ENCODE measurements at places on chromosomes 6 and 20. TPM values are rescaled to one million over a fixed set of nuclear protein-coding genes. Genes with fewer than 3 reads are reported as not detected.

- no peaks in the 10 kb centered on the region for H3K27me3 ChIP-seq
- no peak overlapping the region for H3K27ac ChIP-seq
- no peak overlapping the region for H3K4me3 ChIP-seq
- no peak for DNase-seq
Measured at GRCh38 chr6:68760941-68761676, 126.0 kb downstream of the ADGRB3 start.

- no peak overlapping the region for H3K4me3 ChIP-seq
- H3K27me3 ChIP-seq, result peaks cover 3% of the 10 kb centered on the region
- DNase-seq, result no peak
- H3K27ac ChIP-seq, result no peak overlapping the region
- H3K4me1 ChIP-seq, result no peaks in the 10 kb centered on the region
Measured at GRCh38 chr20:3672547-3673171, 9.2 kb downstream of the ADAM33 start.

The SSTR4 gene
- total RNA-seq, result not detected

GRCh38 chr6:89237158-89237557, 20.0 kb upstream of the GABRR1 start:
- no peaks in the 10 kb centered on the region for H3K4me1 ChIP-seq
- H3K36me3 ChIP-seq, result no peaks in the 10 kb centered on the region
- no peak for DNase-seq
- H3K27me3 ChIP-seq, result no peaks in the 10 kb centered on the region

- peaks cover 9% of the 10 kb centered on the region for H3K36me3 ChIP-seq
- H3K27me3 ChIP-seq, result no peaks in the 10 kb centered on the region
- no peak for DNase-seq
- peaks cover 3% of the 10 kb centered on the region for H3K4me1 ChIP-seq
- H3K27ac ChIP-seq, result peak overlapping the region; percentile 13
Measured at GRCh38 chr20:62665826-62666735, 23.8 kb downstream of the SLCO4A1 start.

DNA sequence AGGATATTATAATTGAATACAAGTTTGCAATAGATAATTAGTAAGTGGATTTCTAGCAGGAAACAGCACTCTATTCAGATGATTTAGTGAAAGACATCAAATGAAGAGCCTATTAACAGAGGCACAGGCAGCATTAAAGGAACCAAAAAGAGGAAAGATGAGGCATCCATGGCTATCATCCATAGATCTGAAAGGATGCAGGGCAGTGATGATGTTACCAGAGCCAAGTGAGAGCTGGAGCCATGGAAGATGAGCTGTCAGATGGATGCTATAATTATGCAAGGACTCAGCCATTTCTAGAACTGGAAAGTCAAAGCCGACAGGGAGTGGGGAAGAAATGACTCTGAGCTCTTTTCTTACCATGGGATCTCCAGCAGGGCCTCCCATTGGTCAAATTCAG, 66.8 kb upstream of the ANKEF1 start:
- H3K36me3 ChIP-seq, result no peaks in the 10 kb centered on the region
- DNase-seq, result no peak
- no peak overlapping the region for H3K4me3 ChIP-seq

DNA sequence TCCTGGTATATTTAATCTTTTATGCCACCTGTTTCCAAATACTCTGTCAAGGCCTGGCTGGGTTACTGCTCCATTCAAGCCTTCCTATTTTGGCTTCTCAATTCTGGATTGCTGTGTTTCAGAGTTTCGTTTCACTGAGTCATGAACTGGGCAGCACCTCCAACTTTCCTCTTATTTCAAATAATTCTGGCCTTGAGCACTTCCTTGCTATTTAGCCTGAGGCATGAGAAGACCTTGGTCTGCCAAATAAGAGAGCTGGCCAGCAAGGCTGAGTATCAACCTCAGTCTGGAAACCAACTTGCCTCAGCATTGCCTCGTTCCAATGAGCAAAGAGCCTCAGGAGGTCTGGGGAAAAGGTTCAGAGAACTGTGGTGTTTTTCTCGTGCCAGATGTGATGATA, 66.6 kb downstream of the TNFAIP3 start:
- H3K27me3 ChIP-seq, result no peaks in the 10 kb centered on the region
- DNase-seq, result peak; percentile 85
- H3K4me3 ChIP-seq, result no peak overlapping the region
- H3K36me3 ChIP-seq, result no peaks in the 10 kb centered on the region
- peaks cover 13% of the 10 kb centered on the region for H3K4me1 ChIP-seq

The CRIP3 gene
- total RNA-seq, result not detected

DNA sequence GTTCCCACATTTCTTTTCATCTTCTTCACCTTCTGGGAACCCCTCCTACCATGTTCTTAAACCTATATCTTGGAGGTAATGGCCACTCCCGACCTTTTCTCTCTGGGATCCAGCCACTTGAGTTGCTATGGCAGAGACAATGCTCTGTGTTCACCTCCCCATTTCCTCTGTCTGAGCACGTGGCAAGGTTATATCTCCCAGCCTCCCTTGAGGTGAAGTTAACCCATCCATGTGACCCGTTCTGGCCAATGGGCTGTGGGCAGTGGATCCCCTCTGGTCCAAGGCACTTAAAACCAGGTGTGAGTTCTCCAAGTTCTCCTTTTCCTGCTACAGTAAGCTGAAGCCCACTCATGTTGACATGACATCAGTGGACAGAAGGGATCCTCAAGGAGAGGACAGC, 261.4 kb downstream of the LRFN2 start:
- no peaks in the 10 kb centered on the region for H3K36me3 ChIP-seq
- DNase-seq, result no peak
- peaks cover 9% of the 10 kb centered on the region for H3K4me1 ChIP-seq
- H3K27ac ChIP-seq, result no peak overlapping the region
- H3K27me3 ChIP-seq, result no peaks in the 10 kb centered on the region

GRCh38 chr20:1964061-1964460, 29.8 kb downstream of the PDYN start:
- H3K4me3 ChIP-seq, result no peak overlapping the region
- H3K36me3 ChIP-seq, result no peaks in the 10 kb centered on the region
- H3K4me1 ChIP-seq, result peaks cover 6% of the 10 kb centered on the region
- no peak for DNase-seq

The GGT7 gene
- 11.4 TPM for total RNA-seq

DNA sequence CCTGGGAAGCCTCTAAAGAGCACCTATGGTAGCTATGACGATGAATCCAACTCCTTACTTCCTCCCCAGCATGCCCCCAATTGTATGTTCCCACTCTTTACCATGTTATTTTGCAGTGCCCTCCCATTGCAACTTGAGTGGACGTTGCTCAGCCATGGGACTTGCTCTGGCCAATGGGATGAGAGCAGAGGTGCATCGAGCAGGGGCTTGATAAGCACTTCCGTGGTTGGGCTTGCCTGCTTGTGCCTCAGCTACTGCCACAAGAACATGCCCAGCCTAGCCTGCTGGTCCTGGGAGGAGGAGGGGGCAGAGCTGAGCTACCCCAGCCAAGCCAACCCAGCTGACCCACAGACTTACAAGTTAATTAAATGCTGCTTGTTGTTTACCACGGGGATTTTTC, 71.1 kb upstream of the CTNNBL1 start:
- H3K4me1 ChIP-seq, result no peaks in the 10 kb centered on the region
- H3K4me3 ChIP-seq, result no peak overlapping the region
- H3K36me3 ChIP-seq, result no peaks in the 10 kb centered on the region
- peaks cover 9% of the 10 kb centered on the region for H3K27me3 ChIP-seq
- no peak overlapping the region for H3K27ac ChIP-seq

DNA sequence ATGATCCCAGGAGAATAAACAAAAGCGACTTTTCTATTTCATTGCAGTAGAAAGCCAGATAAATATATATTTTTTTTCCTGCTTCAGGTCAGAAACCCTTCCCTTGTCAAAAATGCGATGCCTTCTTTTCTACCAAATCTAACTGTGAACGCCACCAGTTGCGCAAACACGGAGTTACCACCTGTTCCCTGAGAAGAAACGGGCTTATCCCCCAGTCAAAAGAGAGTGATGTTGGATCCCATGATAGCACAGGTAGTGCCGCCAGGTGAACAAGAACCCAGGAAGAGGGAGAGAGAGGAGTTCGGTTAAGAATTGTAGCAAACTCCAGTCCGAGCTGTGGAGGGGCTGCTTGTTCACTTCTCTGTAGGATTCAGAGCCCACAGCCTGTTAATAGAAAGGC, 72.6 kb downstream of the SSR1 start:
- no peaks in the 10 kb centered on the region for H3K36me3 ChIP-seq
- DNase-seq, result no peak
- H3K4me3 ChIP-seq, result no peak overlapping the region
- H3K27ac ChIP-seq, result no peak overlapping the region

GRCh38 chr6:158783851-158784250, 35.3 kb downstream of the EZR start:
- H3K36me3 ChIP-seq, result peaks cover 48% of the 10 kb centered on the region
- H3K4me1 ChIP-seq, result no peaks in the 10 kb centered on the region
- no peak for DNase-seq

DNA sequence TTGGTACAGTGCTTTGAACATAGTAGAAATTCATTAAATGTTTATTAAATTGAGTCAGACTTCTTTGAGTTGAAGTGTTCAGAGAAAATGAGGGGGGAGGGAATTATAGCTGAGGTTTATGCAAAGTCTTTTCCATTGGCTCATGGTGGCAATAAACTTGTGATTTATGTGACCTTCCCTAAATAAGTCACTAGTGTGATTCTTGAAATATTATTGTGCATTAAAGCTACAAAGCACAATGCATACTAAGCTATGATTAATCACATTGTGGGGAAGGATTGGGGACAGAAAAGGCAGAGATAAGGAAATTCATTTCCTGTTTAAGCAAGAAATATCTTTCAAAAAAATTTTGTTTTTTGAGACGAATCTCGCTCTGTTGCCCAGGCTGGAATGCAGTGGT, 877.5 kb downstream of the TFAP2A start:
- H3K27me3 ChIP-seq, result no peaks in the 10 kb centered on the region
- no peaks in the 10 kb centered on the region for H3K4me1 ChIP-seq
- H3K36me3 ChIP-seq, result no peaks in the 10 kb centered on the region
- no peak overlapping the region for H3K4me3 ChIP-seq

The GFRAL gene
- total RNA-seq, result not detected

The XKR7 gene
- total RNA-seq, result not detected

GRCh38 chr6:14060971-14061370, 56.6 kb upstream of the CD83 start:
- DNase-seq, result no peak
- no peaks in the 10 kb centered on the region for H3K4me1 ChIP-seq
- no peaks in the 10 kb centered on the region for H3K36me3 ChIP-seq
- no peak overlapping the region for H3K4me3 ChIP-seq
- H3K27ac ChIP-seq, result no peak overlapping the region

DNA sequence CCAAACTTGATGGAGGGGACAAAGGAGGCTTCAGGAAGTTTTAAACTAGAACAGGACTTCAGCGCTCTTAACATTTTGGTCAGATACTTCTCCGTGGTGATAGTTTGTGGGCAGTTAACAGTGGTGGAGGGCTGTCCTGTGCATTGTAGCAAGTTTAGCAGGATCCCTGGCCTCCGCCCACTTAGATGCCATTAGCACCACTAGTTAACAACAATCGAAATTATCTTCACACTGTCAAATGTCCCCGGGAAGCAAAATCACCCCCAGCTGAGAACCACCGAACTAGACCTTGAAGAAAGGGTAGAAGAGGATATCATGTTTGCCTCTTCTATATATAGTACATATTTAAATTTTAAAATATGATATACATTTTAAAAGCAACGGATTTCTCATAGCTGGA, 13.6 kb downstream of the E2F3 start:
- peaks cover 24% of the 10 kb centered on the region for H3K4me1 ChIP-seq
- no peak for DNase-seq
- H3K27ac ChIP-seq, result peak overlapping the region; percentile 72
- H3K36me3 ChIP-seq, result no peaks in the 10 kb centered on the region
- no peak overlapping the region for H3K4me3 ChIP-seq
- no peaks in the 10 kb centered on the region for H3K27me3 ChIP-seq

DNA sequence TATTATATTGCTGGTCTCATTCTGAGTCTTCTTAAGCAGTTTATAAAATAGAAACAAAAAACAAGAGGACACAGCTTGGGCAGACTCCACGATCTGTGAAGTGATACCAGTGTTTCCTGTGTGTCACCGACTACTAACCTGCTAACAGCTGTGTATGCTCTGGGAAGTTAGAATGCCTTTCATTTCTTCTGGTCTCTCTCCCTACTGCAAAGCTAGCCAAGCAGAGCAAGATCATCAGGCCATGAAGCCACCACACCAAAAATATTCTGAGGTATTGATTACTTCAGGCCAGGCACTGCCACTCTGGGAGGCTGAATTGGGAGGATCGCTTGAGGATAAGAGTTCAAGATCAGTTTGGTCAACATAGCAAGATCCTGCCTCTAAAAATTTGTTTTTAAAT, 46.9 kb upstream of the SMIM29 start:
- no peak overlapping the region for H3K4me3 ChIP-seq
- DNase-seq, result peak; percentile 50
- H3K4me1 ChIP-seq, result peaks cover 70% of the 10 kb centered on the region
- H3K27ac ChIP-seq, result peak overlapping the region; percentile 89
- H3K27me3 ChIP-seq, result no peaks in the 10 kb centered on the region

GRCh38 chr20:8997701-8998117, 71.2 kb upstream of the PLCB4 start:
- no peak overlapping the region for H3K27ac ChIP-seq
- no peaks in the 10 kb centered on the region for H3K36me3 ChIP-seq
- no peak overlapping the region for H3K4me3 ChIP-seq
- no peak for DNase-seq
- H3K27me3 ChIP-seq, result no peaks in the 10 kb centered on the region

DNA sequence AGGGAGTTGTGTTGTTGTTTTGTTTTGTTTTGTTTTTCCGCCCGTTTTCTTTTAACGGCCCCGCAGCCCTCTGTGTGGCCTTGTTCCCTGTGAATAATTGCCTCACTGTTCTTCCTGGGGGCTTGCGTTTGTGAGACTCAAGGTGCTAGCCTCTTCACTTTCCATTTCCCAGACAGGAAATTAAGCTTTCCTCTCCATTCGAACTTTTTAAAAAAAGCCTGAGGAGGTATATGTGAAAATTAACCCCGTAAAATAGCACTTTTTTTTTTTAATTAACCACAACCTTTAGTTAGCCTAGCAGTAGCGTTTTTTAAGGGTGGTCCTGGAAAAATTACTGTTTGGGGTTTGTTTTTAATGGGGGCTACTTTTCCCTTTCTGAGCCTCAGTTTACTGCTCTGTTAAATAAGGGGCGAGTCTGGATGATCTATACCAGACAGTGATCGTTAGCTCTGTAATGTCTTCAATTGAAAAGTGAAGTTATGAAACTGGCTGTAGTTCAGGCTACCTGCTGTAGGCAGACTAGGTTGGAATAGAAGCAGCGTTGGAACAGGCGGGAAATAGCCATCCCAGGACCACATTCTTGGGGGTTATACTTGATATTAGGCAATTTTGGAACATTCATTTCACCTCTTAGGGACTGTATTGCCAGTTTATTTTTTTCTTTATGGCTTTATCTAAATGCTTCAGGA, 1.7 kb downstream of the STX16 start:
- H3K27me3 ChIP-seq, result no peaks in the 10 kb centered on the region
- H3K4me3 ChIP-seq, result peak overlapping the region; percentile 90
- no peaks in the 10 kb centered on the region for H3K36me3 ChIP-seq
- H3K27ac ChIP-seq, result peak overlapping the region; percentile 97
- peaks cover 43% of the 10 kb centered on the region for H3K4me1 ChIP-seq
- no peak for DNase-seq
